ENCODE measurements at places on chromosomes 5 and 9.

- DNase-seq, result no peak
Observed at GRCh38 chr5:153463806-153464205, 26.7 kb upstream of the GRIA1 start.

DNA sequence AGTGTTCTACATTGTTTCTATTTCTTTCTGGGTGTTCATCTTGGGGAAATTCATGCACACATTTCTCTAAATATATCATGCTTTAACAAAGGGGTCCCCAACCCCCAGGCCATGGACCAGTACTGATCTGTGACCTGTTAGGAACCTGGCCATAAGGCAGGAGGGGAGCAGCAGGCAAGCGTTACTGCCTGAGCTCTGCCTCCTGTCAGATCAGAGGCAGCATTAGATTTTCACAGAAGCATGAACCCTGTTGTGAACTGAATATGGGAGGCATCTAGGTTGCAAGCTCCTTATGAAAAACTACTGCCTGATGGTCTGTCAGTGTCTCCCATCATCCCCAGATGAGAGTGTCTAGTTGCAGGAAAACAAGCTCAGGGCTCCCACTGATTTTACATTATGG, 270.0 kb downstream of the AGTPBP1 start:
- DNase-seq, result no peak

GRCh38 chr5:55692509-55692908, 19.6 kb downstream of the SLC38A9 start:
- DNase-seq, result no peak

DNA sequence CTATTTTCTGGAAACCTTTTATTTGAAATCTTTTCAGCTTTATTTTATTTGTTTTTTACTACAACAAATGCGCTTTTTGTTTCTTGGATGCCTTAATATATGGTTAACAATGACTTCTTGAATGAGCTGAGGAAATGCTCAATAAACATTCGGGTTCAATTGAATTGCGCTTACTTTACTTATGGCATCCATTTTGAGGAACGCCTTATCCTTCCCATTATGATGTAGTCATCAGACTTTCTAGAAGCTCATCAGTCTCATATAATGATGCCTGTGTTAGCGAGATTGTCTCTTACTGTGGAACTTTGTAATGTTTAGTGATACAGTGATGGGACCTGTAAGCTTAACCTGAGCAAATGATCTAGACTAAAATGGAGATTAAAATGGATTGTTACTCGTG, 916 bp downstream of the SHLD3 start:
- no peak for DNase-seq

DNA sequence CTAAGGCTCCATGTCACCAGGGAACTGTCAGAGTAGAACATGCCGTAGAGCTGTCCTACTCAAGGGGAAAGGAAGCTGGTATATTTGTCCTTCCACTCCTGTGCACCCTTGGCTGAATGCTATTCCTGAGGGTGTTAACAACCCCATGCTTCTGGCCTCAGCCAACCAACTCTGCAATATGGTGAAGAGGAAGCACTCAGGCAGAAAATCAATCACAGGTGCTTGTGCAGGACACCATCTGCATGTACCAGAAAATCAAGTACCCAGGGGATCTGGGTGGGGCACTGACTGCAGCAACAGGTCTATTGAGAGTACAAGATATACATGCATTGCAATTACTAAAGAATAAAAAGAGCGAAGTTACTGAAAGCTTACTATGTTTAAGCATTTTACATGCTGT, 51.4 kb upstream of the NEK6 start:
- DNase-seq, result no peak

GRCh38 chr9:72154468-72155285, 5.4 kb downstream of the GDA start:
- peak; percentile 33 for DNase-seq

GRCh38 chr9:77177894-77178794, 810 bp downstream of the VPS13A start:
- DNase-seq, result peak; percentile 33
